Activated CD8-positive, alpha-beta memory T cell treated with anti-CD3 and anti-CD28 coated beads, Interleukin-2, amount 10 ng/mL, durations not matched to agents 7 days and 5 days (primary cell): ENCODE measurements at places on chromosomes 2 and 18. TPM values are rescaled to one million over a fixed set of nuclear protein-coding genes. Genes with fewer than 3 reads are reported as not detected.

DNA sequence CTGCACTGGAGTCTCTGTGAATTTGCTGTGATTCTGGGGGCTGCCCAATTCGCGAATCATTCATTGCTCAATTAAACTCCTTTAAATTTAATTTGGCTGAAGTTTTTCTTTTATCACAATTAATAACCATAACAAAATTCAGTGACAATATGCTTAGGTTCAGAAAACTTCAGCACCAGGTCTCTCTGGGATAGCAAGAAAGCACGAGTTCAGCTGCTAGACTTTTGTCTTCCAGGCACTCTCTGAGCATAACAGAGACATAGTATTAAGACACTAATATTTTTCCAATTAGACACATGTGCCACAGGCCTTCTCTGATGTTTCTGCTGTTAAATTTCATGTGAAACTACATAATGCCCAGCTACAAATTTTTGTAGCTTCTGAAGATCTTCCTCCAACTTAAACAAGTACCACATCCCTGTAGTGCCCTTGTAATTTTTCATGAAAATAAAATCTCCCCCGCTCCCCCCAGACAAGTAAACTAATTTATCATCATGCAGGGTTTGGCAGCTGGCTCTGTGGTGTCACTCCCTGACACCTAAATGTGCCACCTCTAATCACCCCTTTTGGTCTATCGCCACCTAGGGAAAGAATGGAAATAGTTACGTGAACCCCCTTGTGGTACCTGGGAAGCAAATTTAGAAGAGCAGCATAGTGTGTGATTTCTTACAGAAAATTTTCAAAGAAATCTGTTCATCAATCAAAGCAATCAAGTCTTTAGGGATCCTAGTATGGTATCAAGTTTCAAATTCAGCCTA lies 94.1 kb downstream of the CSRNP3 start:
- no peak for DNase-seq

- DNase-seq = no peak
Observed at GRCh38 chr2:68968221-68968620, 6.2 kb upstream of the GKN1 start.

- peak; percentile 69 for DNase-seq
Observed at GRCh38 chr2:160214461-160215445, 14.7 kb upstream of the ITGB6 start.

- DNase-seq = no peak
Observed at GRCh38 chr2:206260188-206261012, 14.1 kb upstream of the ZDBF2 start.

AMER3 gene
- total RNA-seq = not detected

- no peak for DNase-seq
Observed at GRCh38 chr2:232894746-232895145, 24.7 kb downstream of the SNORC start.

ACTG2 gene
- not detected for total RNA-seq
